Hematopoietic multipotent progenitor cell treated with erythropoietin and hydrocortisone succinate and interleukin-3 and kit ligand, for 4 days (in vitro differentiated cells): ENCODE measurements at places on chromosomes 1 and 21.

GRCh38 chr1:213154056-213154685 is 103.1 kb downstream of the RPS6KC1 start:
- peak; percentile 86 for DNase-seq

- DNase-seq: no peak
Observed at GRCh38 chr1:35226546-35226945, 33.6 kb upstream of the SFPQ start.

- DNase-seq: no peak
Observed at GRCh38 chr1:21089299-21089698, 87.4 kb downstream of the EIF4G3 start.

GRCh38 chr1:41919764-41920397 is 1.2 kb upstream of the HIVEP3 start:
- peak; percentile 84 for DNase-seq

DNA sequence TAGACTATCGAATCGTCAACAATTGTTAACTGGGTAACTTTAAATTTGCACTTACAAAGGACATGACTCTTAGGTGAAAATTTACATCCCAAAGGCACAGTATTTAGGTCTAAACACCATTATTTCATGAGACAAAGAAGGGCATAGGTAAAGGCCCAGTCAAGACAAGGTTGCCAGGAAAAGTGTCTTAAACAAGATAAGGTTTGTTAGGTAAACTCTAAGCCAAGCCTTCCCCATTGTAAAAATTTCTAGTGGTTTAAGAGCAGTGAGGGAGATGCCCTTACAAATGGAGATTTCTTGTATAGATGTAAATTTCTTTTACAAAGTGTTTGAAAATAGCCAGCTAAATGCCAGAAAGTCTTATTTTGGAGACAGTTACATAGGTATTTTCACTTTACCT is 36.9 kb upstream of the FNBP1L start:
- DNase-seq: no peak
